CD4-positive, alpha-beta T cell treated with Interleukin-6 at 100 ng/mL for 8 hours (primary cell): ENCODE measurements at places on chromosomes 4 and X.

GRCh38 chr4:99968330-99968729 lies 18.3 kb upstream of the H2AZ1 start:
- DNase-seq, result no peak

DNA sequence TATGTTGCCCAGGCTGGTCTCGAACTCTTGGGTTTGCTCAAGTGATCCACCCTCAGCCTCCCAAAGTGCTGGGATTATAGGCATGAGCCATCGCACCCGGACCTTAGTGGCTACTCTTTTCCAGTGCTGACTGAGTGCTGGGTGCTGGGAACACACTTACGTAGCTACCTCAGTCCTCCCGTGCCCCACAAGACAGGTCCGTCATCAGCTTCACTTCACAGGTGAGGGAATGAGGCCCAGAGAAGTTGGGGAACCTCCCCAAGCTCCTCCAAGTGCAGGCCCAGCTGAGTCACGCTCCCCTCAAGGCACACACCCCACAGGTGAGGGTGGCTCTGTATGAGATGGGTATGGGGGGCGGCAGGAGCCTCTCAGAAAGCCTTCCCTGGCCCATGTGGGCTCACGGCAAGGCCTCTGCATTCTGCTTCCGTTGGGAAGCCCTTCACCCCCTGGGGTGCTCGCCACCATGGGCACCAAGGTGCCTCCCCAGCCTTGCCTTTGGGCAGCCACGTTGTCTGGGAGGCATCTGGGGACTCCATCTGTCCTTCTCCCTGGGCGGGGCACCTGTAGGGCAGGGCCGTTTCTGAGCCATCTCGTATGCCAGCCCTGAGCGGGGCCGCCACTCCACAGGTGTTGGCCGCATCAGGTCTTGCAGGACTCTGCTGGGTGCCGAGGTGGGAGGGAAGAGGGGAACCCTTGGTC lies 28.4 kb downstream of the NSG1 start:
- no peak for DNase-seq

DNA sequence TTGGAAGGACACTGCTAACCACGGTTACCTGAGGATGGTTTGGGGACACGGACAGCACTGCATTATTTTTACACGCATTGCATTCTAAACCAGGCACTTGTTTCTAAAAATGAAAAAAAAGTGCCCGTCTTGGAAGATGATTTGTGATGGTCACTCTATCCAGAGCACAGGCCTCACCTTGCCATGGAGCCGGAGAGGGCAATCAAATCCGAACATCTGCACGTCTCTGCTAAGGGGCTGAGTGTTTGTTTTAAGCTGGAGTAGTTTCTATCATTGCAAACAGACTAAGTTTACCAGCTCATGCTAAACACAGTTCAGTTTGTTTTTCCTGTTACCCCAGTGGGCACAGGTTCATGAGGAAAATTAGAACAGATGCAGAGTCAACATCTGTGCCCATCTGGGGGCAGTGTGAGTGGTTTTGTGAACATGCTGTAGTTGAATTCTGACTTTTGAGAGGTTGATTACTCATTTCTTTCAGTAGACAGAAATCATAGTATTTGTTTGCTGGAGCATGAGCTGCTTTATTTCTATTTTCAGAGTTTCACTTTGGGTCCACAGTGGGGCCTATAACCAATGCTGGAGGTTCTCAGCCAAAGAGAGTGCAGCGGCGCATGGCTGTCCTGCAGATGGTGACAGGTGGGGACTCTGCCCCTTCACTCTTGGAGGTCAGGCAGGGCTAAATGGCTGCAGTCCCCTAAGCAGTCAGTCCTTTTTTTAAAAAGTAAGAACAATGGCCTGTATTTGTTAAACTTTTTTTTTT lies 65.4 kb upstream of the ENPP6 start:
- no peak for DNase-seq

- peak; percentile 59 for DNase-seq
These were observed 14.5 kb downstream of the SPACA5 start for GRCh38 chrX:48021026-48021900.

DNA sequence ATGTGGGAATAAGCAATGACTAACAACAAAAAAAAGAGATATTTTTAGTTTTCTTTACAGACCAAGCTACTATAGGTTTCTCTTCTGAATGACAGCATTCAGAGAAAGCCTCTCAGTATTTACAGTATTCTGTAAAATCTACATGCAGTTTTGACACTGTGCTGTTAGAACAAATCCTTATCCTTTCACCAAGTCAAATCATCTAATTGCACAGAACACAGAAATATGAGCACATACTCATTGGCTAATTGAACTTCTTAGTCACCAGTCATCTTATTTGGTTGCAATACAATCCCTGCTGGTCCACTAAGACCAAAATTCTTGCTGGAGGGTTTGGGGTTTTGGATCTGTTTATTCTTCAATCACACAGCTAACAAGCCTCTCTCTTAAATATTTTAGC lies 5.7 kb downstream of the ACOT9 start:
- DNase-seq, result no peak
